Thymus (tissue), 14 donors: ENCODE measurements at places on chromosomes 4 and X.

- no peak for DNase-seq
Measured at GRCh38 chr4:32037399-32037798, 1317.2 kb downstream of the PCDH7 start.

GRCh38 chr4:122086338-122087065 lies 65.6 kb upstream of the BLTP1 start:
- DNase-seq, result no peak

GRCh38 chr4:102705391-102705935 lies 55.3 kb downstream of the MANBA start:
- DNase-seq, result no peak

GRCh38 chr4:85747882-85748491 lies 273.0 kb downstream of the ARHGAP24 start:
- DNase-seq, result peak; percentile 77

DNA sequence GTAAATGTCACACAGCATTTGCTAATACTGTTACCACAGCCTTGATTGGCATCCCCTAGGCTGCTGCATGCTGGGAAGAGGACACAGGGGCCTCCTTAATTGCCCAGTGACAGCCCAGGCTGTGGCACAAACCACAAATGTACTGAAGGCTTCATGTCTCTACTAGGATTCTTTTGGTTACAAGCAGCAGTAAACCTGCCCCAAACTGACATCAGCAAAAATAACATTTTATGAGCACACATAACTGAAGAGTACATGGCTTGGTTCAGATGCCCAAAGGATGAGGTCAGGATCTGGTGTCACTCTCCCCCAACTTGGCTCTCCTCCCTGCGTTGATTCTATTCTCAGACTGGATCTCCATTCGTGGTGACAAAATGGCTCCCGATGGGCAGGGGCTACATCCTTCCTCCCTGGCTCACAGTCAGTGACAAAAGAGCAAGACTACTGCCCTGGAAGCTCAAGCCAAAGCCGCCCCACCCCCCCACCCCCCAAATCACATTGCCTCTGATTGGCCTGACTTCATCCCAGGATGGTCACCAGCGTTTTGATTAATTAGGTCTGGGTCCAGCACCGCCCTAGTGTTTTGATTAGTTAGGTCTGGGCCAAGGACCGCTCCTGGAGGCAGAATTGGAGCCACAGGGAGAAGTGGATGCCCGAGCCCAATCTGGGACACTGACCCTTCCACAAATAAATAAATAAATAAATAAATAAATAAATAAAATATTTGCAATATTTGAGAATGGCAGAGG lies 180.5 kb upstream of the RBPJ start:
- no peak for DNase-seq
